ENCODE measurements at places on chromosomes 2 and 18. TPM values are rescaled to one million over a fixed set of nuclear protein-coding genes. Genes with fewer than 3 reads are reported as not detected.
A peak's percentile ranks its signal among the peaks of the same experiment; 100 is the strongest.

- no peak for ATAC-seq
Measured at GRCh38 chr2:165475277-165476004, 5.9 kb downstream of the CSRNP3 start.

DNA sequence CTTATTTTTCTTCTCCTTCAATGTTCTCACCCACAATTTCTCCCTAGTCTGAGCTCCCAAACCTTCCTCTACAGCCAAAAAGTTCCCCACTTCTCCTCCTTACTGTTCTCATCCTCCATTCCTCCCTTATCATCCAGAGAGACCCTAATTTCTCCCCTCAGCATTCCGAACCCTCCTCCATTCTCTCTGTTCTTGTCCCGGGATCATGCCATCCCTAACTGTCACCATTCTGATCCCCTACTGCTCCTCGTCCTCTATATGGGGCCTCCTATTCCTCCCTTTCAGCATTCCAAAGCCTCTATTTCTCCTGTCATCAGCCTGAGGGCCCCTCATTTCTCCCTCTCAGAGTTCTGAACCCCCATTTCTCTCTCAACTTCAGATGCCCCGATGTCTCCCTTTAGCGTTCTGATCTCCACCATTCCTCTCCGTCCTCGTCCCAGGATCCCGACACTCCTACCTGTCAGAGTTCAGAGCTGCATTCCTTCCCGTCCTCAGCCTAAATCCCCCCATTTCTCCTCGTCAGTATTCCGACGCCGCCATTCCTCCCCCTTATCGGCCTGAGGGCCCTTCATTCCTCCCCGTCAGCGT, 522 bp downstream of the MBD1 start:
- no peak for ATAC-seq

DNA sequence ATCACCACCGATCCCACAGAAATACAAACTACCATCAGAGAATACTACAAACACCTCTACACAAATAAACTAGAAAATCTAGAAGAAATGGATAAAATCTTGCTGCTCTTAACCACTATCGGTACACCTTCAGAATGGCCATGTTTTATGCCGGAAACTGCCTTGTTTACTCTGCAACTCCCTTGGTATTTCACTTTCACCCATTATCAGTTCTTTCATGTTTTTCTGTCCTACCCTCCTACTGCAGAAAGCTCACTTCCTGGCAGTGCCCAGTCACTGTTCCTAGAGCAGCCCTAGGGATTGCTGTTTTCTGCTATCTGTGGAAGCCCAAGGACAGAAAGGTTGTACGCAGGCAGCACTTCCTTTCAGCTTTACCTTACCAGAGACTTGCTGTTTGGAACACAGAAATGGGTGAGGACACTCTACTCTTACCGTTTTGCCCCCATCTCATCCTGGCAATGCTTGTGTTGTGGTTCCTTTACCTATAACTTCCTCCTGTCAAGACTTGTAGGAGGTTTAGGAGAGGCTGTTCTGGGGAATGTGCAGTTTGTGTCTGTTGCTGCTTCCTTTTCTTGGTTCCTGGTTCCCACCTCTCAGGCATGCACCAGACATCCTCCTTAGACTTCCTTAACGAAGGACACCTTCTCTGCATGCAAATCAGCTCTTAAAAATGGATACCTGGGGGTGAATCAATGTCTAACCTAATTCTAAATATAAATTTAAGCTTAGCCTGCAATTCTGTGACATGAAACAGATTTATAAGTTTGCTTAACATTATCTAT, 394.4 kb downstream of the SPAG16 start:
- no peak for ATAC-seq

- no peak for ATAC-seq
Measured at GRCh38 chr2:159000072-159000471, 31.6 kb downstream of the TANC1 start.

DNA sequence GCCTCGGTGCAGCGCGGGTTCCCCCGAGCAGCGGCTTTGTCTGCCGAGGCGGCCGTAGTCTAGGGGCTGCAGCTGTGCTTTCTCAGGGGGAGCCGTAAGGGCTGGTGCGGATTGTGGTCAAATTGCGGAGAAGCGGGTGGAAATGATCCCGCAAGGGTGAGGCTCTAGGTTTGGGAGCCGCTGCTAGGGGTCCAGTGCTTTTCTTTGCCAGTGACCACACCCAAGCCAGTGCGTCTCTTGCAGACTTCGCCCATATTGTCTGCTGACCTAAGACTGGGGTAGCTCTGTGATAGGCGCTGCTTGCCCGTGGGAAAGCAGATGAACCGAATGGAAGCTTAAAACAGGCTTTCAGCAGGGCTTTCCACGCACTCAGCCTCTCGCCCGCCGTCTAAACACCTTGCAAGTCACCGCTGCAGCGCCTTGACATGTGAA, 2.1 kb downstream of the DPYSL5 start:
- ATAC-seq, result no peak

- peak; percentile 37 for ATAC-seq
Measured at GRCh38 chr2:42961385-42961811, 169.0 kb upstream of the HAAO start.

DNA sequence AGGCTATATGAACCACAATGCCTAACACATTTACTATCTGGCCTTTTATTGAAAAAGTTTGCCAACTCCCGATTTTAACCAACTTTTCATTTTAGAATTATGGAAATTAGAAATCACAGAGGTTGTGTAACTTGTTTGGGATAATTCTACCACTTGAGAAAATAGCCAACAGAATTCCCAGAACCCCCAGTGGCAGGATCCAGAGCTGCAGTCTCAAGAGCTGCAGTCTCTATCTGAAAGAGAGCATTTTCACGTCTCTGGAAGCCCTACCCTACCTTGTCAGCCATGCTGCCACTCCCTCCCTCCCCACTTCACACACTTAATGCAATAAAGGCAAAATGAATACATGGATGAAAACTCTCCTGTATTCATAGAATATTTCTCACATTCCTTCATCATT, 23.4 kb upstream of the TSPYL6 start:
- no peak for ATAC-seq

DNA sequence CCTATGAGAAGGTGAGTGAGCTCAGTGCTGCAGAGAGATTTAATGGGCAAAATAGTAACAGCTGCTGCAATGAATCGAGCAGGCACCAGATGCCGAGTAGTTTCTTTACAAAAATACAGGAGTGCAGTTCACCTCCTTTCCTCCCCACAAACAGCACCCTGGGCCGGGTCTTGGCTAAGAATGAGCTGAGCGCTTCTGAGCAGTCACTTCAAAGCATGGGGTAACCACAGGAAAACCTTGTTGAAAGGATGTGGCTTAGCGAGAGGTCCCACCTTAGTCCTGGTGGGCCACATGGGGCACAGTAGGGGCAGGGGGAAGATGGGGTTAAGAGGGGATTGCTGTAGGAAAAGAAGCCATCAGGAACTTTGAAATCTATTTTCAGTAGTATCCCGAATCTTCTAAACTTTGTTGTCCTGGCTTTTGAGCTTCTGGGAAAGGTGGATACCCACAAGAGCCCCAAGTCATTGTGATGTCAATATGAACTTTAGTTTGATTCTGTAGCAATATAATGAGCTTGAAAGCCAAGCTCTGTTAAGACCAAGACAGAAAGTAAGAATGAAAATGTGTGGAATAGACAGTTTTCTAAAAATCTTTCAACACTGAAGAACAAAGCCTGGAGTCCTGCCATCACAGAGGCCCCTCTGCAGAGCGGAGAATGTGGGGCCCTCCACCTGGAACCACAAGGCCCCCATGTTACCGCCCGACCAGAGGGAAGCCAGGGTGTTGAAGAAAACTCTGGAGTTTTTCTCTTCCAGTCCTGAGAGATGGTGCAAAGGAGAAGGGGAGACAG, 101.0 kb upstream of the ZNF236 start:
- ATAC-seq, result no peak

- no peak for ATAC-seq
Measured at GRCh38 chr2:75810611-75811330, 100.1 kb upstream of the GCFC2 start.

DNA sequence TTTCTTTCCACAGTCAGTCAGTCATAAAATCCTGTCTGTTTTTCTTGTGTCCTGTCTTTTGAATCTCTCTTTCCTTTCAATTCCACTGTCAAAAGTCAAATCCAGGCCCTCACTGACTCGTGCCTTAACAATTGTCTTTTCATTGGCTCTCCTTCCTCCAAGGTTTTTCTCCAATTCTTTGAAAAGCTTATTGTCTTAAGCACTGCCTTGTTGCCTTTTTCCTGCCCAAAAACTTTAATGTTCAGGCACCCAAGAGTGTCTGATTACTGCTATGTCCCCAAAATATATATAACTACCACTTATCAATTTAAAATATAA, 13.9 kb upstream of the SULT1C4 start:
- ATAC-seq, result no peak

GRCh38 chr2:60554074-60554645, 706 bp upstream of the BCL11A start:
- ATAC-seq, result peak; percentile 34

GRCh38 chr2:88452565-88452905, at the start of gene FOXI3:
FOXI3 (minus strand) TSS chr2:88452693; CDS start chr2:88452535, 158 bp downstream.
- ATAC-seq, result no peak

GRCh38 chr2:233912691-233913423, 4.3 kb upstream of the TRPM8 start:
- no peak for ATAC-seq

- ATAC-seq, result no peak
Measured at GRCh38 chr2:97993926-97994325, 1.8 kb downstream of the TMEM131 start.

- no peak for ATAC-seq
Measured at GRCh38 chr2:12031866-12032265, 285.4 kb downstream of the LPIN1 start.

GRCh38 chr2:57806449-57806968, 240.1 kb upstream of the VRK2 start:
- ATAC-seq, result no peak

DNA sequence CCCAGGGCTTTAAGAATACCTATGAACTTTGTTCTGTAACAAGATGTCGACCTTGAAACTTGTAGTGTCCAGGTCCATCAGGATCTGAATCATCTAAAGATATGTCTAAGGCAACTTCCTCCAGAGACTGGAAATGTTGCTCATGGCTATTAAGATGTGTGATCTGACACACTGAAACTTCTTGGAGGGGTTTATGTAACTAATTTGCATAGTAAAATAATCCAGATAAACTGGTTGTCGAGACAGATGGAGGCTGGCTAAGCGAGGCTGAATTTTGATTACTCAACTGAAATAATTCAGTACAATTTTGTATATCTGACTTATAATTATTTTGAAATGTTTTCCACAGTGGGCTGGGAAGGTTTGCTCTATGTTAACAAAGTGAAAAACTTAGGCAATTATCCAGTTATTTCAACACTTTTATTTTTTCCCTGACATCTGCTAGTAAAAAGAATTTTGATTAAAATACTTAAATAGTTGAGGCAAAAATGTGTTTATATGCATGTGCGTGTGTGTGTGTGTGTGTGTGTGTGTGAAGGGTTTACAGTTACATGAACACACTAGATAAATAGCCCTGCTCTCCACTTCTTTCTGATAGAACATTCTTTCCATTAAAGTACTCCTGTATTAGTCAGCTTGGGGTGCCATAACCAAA, 11.4 kb upstream of the MAP3K20 start:
- ATAC-seq, result peak; percentile 79

- no peak for ATAC-seq
Measured at GRCh38 chr2:40226637-40227036, 225.3 kb downstream of the SLC8A1 start.

GRCh38 chr2:165837122-165837521, 43.1 kb upstream of the GALNT3 start:
- ATAC-seq, result peak; percentile 83

FOXI3 gene
- not detected for total RNA-seq

FER1L5 gene
- total RNA-seq, result 0.16 TPM

PDCD1 gene
- total RNA-seq, result 0.20 TPM

IL36RN gene
- 64.1 TPM for total RNA-seq

ASB18 gene
- not detected for total RNA-seq

FBXO48 gene
- 1.00 TPM for total RNA-seq

AGXT gene
- total RNA-seq, result not detected

KATNAL2 gene
- 1.1 TPM for total RNA-seq

CTIF gene
- 14.0 TPM for total RNA-seq

FKBP1B gene
- 6.2 TPM for total RNA-seq

TUBB8B gene
- total RNA-seq, result not detected

DLX1 gene
- total RNA-seq, result not detected

UGT1A9 gene
- total RNA-seq, result 0.08 TPM

NT5DC4 gene
- not detected for total RNA-seq

Measured in esophagus mucosa (tissue), 1 donor.